Heart left ventricle (tissue), 16 donors: ENCODE measurements at places on chromosomes 11 and 22. TPM values are rescaled to one million over a fixed set of nuclear protein-coding genes. Genes with fewer than 3 reads are reported as not detected.

CTSF gene
- total RNA-seq, result 44.3 TPM

GGTLC2 gene
- not detected for total RNA-seq

GUCY1A2 gene
- total RNA-seq, result 12.8 TPM

GRCh38 chr22:39825661-39826102, 67.9 kb downstream of the ENTHD1 start:
- no peaks in the 10 kb centered on the region for H3K36me3 ChIP-seq
- DNase-seq, result no peak
- no peak overlapping the region for H3K4me3 ChIP-seq
- H3K27ac ChIP-seq, result no peak overlapping the region
- no peaks in the 10 kb centered on the region for H3K4me1 ChIP-seq

- no peaks in the 10 kb centered on the region for H3K27me3 ChIP-seq
- H3K36me3 ChIP-seq, result no peaks in the 10 kb centered on the region
- DNase-seq, result no peak
- no peak overlapping the region for H3K27ac ChIP-seq
Measured at GRCh38 chr11:30457087-30457486, 129.1 kb downstream of the MPPED2 start.

DNA sequence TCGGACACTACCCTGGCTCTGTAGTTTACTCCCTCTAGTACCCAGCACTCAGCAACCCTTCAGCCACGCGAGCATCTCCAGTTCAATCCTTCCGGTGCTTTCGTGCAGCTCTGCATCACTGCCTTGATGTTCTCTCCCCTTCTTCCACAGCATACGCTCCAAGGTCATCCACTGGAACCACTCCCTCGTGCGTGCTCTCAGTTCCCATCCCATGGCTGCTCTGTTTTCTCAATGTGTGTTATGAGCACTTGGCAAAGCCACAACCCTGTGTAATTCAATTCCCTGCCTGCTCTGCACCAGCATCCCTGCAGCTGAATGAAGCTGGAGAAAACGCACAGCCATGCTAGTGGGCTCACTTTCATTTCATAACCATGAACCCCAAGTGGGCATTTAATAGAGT, 38.5 kb upstream of the NFRKB start:
- no peaks in the 10 kb centered on the region for H3K27me3 ChIP-seq
- peaks cover 16% of the 10 kb centered on the region for H3K36me3 ChIP-seq
- no peak overlapping the region for H3K27ac ChIP-seq
- no peak for DNase-seq

GRCh38 chr22:46131151-46131587, 19.2 kb upstream of the PPARA start:
- no peak overlapping the region for H3K27ac ChIP-seq
- H3K27me3 ChIP-seq, result no peaks in the 10 kb centered on the region
- H3K4me1 ChIP-seq, result no peaks in the 10 kb centered on the region
- DNase-seq, result no peak
- no peaks in the 10 kb centered on the region for H3K36me3 ChIP-seq
- H3K4me3 ChIP-seq, result no peak overlapping the region

GRCh38 chr22:35883031-35883620, 145.5 kb downstream of the RBFOX2 start:
- no peak overlapping the region for H3K4me3 ChIP-seq
- DNase-seq, result no peak
- no peaks in the 10 kb centered on the region for H3K27me3 ChIP-seq

GRCh38 chr11:46410021-46410420, 18.4 kb upstream of the CHRM4 start:
- no peaks in the 10 kb centered on the region for H3K4me1 ChIP-seq
- no peak overlapping the region for H3K4me3 ChIP-seq
- no peak for DNase-seq
- no peak overlapping the region for H3K27ac ChIP-seq
- no peaks in the 10 kb centered on the region for H3K27me3 ChIP-seq

GRCh38 chr11:128209138-128209435, 378.3 kb downstream of the ETS1 start:
- H3K4me1 ChIP-seq, result peaks cover 22% of the 10 kb centered on the region
- no peak overlapping the region for H3K4me3 ChIP-seq
- no peaks in the 10 kb centered on the region for H3K36me3 ChIP-seq
- no peaks in the 10 kb centered on the region for H3K27me3 ChIP-seq
- H3K27ac ChIP-seq, result no peak overlapping the region

DNA sequence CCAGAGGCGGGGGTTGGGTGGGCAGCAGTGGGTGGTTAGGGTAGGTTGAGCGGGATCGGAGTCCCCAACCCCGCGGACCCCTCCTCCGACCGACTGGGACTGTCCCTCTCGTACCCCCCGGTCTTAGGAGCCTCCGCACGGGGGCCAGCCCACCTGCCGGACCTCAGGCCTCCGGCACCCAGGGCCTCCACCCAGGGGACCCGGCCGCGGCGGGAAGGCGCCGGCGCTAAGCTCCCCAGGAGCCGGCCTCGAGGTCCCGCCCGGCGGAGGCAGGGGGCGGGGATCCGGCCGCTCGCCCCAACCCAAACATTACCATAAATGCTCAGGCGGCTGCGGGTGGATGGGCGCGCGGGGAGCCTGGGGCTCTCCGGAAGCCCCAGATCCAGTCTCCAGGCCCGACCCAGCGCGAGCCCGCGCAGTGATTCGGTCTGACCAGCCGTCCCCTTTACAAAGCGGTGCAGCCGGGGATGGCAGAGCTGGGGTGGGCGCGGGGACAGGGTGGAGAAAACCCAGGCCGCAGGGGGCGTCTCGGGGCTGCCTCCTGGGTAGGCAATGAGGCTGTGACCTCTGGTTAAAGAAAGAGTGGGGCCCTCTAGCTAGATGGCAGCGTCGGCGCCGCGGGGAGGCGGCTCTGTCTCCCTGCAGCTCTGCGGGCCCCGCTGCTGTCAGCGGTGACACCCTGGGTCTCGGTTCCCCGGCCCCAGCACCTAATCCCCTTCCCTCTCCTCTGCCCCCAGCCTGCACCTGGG, 4.0 kb upstream of the MCAM start:
- no peaks in the 10 kb centered on the region for H3K27me3 ChIP-seq
- peaks cover 62% of the 10 kb centered on the region for H3K4me1 ChIP-seq
- H3K27ac ChIP-seq, result peak overlapping the region; percentile 98
- peak; percentile 77 for DNase-seq

DNA sequence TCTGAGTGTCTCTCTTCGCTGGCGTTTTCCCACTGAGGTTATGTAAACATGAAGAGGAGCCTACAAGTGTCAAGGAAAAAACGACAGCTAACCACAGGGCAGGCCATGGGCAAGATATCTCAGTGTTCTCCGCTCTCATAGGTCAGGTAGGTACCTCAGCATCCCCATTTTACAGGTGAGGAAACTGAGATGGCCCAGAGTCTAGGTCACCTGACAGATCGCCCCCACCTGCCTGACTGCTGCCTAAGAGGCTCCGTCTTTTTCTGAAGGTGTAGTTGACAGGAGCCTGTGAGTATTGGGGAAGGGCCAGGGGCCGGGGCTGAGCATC, 847 bp upstream of the NDUFA6 start:
- DNase-seq, result no peak
- H3K36me3 ChIP-seq, result peaks cover 9% of the 10 kb centered on the region
- H3K27me3 ChIP-seq, result no peaks in the 10 kb centered on the region
- peak overlapping the region; percentile 95 for H3K27ac ChIP-seq
- peaks cover 26% of the 10 kb centered on the region for H3K4me1 ChIP-seq
- peak overlapping the region; percentile 84 for H3K4me3 ChIP-seq

DNA sequence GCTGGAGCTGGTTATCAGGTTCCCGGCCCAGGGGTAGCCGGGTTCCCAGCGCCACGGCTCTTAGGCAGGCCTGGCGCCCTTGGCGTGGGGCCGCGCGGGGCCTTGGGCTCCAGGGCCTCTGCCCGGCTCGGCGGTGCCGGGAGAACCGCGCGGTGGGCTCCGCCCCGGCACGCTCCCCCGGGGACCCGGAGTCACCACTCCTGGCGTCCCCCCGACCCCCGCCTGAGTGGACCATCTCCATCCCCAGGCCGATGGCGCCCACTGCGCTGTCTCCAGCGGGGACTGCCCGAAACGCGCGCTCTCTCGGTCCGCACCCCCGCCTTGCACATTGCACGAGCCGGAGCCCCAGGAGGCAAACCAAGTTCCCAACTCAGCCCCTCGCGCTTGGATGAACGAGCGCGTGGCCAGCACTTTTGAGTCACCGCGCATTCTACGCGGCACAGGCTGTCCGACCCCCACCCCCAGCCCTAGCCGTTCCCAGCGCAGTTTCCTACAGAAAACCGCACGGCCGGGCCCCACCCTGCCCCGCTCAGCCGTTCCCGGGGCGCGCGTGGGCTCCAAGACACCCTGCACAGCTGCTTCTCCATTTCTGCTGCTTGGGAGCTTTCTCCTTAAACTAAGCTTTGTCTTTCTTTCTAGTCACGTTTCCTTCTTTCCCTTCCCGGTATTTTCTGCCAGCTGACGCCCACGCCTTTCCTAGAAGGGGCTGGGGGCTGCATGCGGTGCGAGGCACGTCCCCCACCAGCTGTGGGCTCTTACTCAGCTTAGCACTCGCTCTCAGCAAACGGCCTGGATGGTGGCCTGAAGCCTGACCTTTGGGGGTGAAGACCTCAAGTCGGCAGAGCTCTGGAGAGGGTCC, 650 bp upstream of the CHID1 start:
- H3K27me3 ChIP-seq, result no peaks in the 10 kb centered on the region
- peak overlapping the region; percentile 94 for H3K4me3 ChIP-seq
- peaks cover 5% of the 10 kb centered on the region for H3K36me3 ChIP-seq
- peak overlapping the region; percentile 93 for H3K27ac ChIP-seq

GRCh38 chr22:30596886-30597285, 5.2 kb upstream of the PES1 start:
- no peaks in the 10 kb centered on the region for H3K36me3 ChIP-seq
- DNase-seq, result no peak
- H3K27me3 ChIP-seq, result no peaks in the 10 kb centered on the region
- no peaks in the 10 kb centered on the region for H3K4me1 ChIP-seq
- no peak overlapping the region for H3K4me3 ChIP-seq

DNA sequence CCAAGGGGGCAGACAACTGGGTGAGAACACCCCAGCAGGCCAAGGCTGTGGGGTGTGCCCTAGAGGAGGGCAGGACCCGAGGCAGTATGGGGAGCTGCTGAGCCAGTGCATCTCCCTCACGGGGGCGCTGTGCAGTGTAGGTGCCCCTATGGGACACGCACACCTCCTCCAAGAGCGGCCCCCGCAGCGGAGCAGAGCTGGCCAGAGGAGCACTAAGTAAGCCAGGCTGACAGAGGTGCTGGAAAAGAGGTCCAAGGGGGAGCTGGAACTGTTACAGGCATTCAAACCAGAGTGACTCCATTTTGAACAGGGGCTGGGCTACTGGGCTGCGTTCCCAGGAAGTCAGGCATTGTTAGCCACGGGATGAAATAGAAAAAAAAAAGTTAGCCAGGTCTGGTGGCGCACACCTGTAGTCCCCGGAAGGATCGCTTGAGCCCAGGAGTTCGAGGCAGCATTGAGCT, 41.8 kb downstream of the TST start:
- DNase-seq, result peak; percentile 32
- peak overlapping the region; percentile 48 for H3K4me3 ChIP-seq
- H3K27me3 ChIP-seq, result no peaks in the 10 kb centered on the region
- peaks cover 5% of the 10 kb centered on the region for H3K4me1 ChIP-seq
- peak overlapping the region; percentile 25 for H3K27ac ChIP-seq

GRCh38 chr11:66639066-66639813, 737 bp downstream of the RBM4 start:
- peak overlapping the region; percentile 88 for H3K27ac ChIP-seq
- DNase-seq, result no peak
- peaks cover 3% of the 10 kb centered on the region for H3K36me3 ChIP-seq
- no peaks in the 10 kb centered on the region for H3K27me3 ChIP-seq
- peaks cover 64% of the 10 kb centered on the region for H3K4me1 ChIP-seq
- H3K4me3 ChIP-seq, result peak overlapping the region; percentile 75
